GM19239 (cell line): ENCODE measurements at places on chromosomes 16 and 17.

GRCh38 chr17:75681289-75681688 lies 14.2 kb downstream of the SAP30BP start:
- no peak for DNase-seq

DNA sequence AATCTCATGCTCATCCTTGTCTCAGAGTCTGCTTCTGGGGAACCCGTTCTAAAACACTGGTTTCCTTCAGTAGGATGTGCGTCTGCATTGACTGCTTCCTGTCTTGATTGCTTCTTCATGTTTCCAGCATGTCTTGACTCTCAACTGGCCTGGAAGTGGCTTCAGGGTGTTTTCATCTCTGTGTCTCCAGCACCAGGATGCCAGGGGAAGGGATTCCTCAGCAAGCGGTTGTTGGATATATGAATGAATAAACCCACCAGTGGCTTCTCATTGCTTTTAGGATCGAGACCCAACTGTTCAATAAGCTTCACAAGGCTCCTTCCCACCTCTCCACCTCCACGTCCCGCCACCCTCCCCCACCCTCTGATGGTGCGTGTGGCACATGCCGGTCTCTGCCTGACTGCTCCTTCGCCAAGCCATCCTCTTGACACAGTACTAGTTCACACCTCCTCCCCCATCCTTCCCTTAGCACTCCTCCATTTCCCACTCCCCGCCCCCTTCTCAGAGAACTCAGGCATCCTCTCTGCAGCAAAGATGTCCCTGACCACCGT lies 14.1 kb upstream of the TNS4 start:
- DNase-seq: no peak

GRCh38 chr16:4190712-4191333 lies 51.1 kb downstream of the SRL start:
- DNase-seq: no peak

DNA sequence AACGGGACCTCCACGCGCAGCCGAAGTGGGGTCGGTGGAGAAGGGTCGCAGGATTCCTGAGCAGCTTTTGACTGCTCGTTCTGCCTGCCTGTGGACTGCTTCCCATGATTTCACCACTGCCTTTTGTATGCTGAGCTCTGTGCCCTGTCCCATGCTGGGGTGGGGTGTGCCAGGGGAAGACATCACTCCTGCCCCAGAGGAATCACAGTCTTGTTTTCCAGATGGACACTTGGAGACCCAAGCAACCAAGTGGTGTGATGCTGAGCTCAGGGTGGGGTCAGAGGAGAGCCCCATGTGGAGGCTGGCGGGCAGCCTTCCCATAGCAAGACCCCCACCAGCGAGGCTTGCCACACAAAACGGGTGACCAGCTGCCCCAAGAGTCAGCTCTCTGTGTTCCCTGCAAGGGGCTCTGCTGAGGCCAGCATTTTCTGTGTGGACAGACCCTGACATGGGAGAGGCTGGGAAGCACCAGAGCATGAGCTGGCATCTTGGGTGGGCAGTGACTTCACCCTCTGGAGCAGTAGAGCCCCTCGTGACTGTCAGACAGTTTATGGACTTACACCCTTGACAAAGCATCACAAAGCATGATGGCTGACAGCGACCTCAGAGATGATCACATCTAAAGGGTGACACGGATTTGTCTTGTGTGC lies 111.9 kb downstream of the GNAO1 start:
- no peak for DNase-seq

GRCh38 chr17:28612936-28613872 lies 781 bp downstream of the RSKR start:
- DNase-seq: peak; percentile 28

- DNase-seq: no peak
Observed at GRCh38 chr17:13306310-13306962, 288.6 kb upstream of the ELAC2 start.

GRCh38 chr16:77675464-77676324 lies 46.6 kb upstream of the NUDT7 start:
- DNase-seq: peak; percentile 56

- DNase-seq: no peak
Observed at GRCh38 chr17:48549914-48550501, 5.1 kb upstream of the HOXB2 start.
